Activated T-helper 1 cell treated with anti-CD3 and anti-CD28 coated beads, Interleukin-12 subunit alpha, Interleukin-12 subunit beta, Interleukin-2, Interleukin-4 antibody, amounts not matched to agents 30 ng/mL and 10 ng/mL and 1 ng/mL, durations not matched to agents 14 hours and 24 hours and 36 hours (primary cell): ENCODE measurements at places on chromosomes 2 and 18. TPM values are rescaled to one million over a fixed set of nuclear protein-coding genes. Genes with fewer than 3 reads are reported as not detected.

GRCh38 chr18:57581301-57581934 lies 5.1 kb downstream of the FECH start:
- H3K4me1 ChIP-seq = peaks cover 36% of the 10 kb centered on the region
- no peak overlapping the region for H3K4me3 ChIP-seq
- no peak overlapping the region for H3K27ac ChIP-seq

DNA sequence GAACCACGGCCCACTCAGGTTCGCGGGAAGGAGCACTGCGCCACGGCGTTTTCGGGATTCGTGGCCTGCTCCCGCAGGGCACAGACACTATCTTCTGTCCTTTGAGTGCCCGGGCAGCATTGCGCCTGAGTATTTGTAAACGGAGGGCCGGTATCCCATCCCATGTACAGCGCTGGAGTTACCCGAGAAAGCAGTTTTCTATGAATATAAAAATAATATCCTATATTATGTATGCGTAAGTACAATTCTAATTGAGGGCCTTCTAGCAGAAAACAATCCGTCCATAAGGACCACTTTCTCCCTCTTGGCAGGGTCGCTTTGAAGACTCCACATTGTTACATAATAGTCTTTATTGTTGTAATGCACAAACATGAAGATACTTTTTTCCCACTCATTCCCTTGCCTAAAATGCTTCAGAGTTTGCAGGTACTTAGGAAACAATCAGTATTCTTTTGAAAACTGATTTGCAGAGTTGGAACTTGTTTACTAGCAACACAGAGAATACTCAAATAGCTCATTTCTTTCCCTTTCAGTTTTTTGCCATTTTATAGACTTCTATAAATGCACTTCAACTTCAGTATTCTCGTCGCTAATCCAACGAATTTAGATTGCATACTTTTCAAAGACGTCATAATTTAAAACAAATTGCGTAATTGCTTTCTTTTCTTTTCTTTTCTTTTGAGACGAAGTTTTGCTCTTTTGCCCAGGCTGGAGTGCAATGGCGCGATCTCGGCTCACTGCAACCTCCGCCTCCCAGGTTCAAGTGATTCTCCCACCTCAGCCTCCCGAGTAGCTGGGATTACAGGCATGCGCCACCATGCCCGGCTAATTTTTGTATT lies 1.0 kb upstream of the REV1 start:
- DNase-seq = no peak
- peak overlapping the region; percentile 94 for H3K27ac ChIP-seq
- H3K4me1 ChIP-seq = peaks cover 28% of the 10 kb centered on the region
- peak overlapping the region; percentile 94 for H3K4me3 ChIP-seq

DNA sequence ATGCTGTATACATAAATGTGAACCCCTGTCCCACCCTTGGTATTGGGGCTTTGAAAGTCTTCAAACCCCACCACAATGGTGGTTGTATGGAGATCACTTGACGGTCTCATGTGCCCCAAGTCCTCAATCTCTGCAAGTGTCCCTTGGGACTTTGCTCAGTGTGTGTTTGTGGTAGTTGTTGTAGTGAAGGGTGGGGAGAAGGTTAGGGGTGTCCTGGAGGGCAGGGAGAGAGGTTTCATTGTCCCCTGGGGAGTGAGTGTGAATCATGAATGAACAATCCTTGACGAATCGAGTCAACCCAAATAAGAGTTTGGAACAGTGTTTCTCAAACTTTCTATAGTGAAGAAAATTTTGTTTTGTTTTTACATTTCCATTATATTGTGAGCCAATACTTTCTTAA lies 28.1 kb downstream of the COL4A3 start:
- no peaks in the 10 kb centered on the region for H3K36me3 ChIP-seq
- DNase-seq = no peak
- peaks cover 11% of the 10 kb centered on the region for H3K27me3 ChIP-seq
- H3K4me1 ChIP-seq = no peaks in the 10 kb centered on the region
- H3K4me3 ChIP-seq = no peak overlapping the region
- no peak overlapping the region for H3K27ac ChIP-seq

GRCh38 chr2:96213379-96213778 lies 4.8 kb upstream of the STARD7 start:
- DNase-seq = no peak
- H3K4me3 ChIP-seq = no peak overlapping the region
- no peaks in the 10 kb centered on the region for H3K27me3 ChIP-seq
- H3K36me3 ChIP-seq = peaks cover 3% of the 10 kb centered on the region
- H3K27ac ChIP-seq = no peak overlapping the region

GRCh38 chr2:197164141-197164754 lies 146.3 kb downstream of the ANKRD44 start:
- H3K4me3 ChIP-seq = no peak overlapping the region
- H3K27ac ChIP-seq = no peak overlapping the region
- no peak for DNase-seq
- no peaks in the 10 kb centered on the region for H3K27me3 ChIP-seq

GRCh38 chr2:118013221-118013723 lies 598 bp downstream of the CCDC93 start:
- H3K27ac ChIP-seq = peak overlapping the region; percentile 75
- H3K27me3 ChIP-seq = no peaks in the 10 kb centered on the region
- H3K4me1 ChIP-seq = peaks cover 42% of the 10 kb centered on the region
- H3K36me3 ChIP-seq = peaks cover 5% of the 10 kb centered on the region

DNA sequence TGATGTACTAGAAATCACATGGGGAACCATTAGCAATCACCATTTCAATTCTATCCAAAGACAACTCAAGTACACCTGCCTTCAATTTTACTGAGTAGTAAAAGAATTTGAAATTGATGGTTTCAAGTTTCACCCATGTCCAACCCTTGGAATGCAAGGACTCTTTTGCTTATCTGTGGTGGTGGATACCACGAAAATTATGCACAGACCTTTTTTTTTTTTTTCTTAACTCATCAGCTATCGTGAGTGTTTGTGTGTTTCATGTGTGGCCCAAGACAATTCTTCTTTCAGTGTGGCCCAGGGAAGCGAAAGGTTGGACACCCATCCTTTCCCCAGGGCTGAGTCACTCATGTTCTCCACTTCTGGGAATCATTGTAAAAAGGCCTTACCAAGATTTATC lies 23.1 kb downstream of the ID2 start:
- H3K4me3 ChIP-seq = no peak overlapping the region
- H3K27ac ChIP-seq = no peak overlapping the region
- no peaks in the 10 kb centered on the region for H3K4me1 ChIP-seq
- no peaks in the 10 kb centered on the region for H3K36me3 ChIP-seq

- peaks cover 15% of the 10 kb centered on the region for H3K27me3 ChIP-seq
- H3K4me1 ChIP-seq = peaks cover 10% of the 10 kb centered on the region
- no peak overlapping the region for H3K4me3 ChIP-seq
- H3K27ac ChIP-seq = no peak overlapping the region
- H3K36me3 ChIP-seq = peaks cover 4% of the 10 kb centered on the region
These were observed 46.5 kb downstream of the PLEK start for GRCh38 chr2:68411397-68412126.

DNA sequence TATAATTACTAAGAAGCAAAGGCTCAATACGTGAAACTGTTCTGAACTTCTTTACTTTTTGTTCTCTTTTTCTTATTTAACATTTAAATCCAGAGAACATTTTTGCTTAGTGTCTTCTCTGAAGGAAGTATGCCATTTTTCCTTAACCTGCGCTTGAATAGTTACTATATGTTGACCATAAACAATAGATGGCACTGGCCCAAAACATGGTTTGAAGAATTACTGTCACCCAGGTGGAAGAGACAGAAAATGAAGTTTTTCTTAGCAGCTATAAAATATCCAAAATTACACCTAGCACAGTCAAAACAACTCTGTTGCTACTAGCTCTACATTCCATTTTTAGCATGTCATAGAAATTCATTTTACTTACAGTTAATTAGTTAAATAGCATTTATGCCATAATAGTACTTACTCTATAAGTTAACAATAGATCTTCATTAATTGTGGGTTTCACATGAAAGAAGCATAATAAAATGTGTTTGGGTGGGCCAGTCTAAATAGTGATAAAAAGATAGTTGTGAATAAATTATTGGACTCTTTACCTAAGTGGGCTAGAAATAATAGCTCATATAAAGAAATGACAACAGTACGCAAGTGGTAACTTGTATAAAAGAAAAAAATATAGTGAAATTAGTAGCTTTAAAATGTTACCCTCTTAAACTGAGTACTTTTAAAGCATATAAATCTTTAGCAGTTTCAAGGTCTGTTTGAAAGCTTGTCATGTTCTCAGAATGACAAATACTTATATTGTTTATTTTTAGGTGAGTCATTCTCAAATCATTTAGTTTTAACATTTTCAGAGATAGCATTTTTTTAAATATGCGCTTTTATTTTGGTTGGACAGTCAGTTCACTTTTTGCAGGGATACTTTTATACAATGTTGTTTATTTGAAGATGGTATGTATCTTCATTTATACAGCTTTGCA lies 3.7 kb downstream of the ETAA1 start:
- H3K27ac ChIP-seq = no peak overlapping the region
- peaks cover 26% of the 10 kb centered on the region for H3K4me1 ChIP-seq
- H3K4me3 ChIP-seq = no peak overlapping the region

DNA sequence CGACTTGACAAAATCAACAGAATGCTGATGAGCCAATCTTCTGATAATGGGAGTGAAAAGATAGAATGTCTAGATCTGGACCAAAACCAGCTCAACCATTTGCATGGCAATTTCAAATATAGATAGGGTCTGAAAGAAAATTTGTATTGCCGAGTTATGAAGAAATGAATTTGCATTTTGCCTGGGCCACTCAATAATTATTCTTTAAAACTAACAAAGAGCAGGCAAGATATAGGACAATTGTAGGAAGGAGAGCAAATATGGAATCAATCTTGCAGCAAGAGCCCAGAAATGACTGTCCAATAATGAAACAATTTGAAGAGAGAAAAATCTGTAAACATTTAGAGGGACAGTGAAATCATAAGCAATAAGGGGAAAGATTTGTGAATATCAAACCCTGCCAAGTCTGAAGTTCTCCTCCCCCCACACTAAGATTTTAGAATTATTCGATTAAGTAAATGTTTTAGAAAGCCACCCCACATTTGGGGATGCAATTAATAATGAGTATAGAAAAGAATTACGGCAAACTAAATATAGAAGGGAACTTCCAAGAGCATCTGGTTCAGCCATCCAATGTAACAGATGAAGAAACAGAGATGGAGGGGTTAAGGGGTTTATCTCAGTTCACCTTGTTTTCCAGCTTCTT lies 377.4 kb downstream of the SETBP1 start:
- H3K4me3 ChIP-seq = no peak overlapping the region
- H3K27ac ChIP-seq = no peak overlapping the region
- peaks cover 5% of the 10 kb centered on the region for H3K27me3 ChIP-seq
- no peak for DNase-seq

GRCh38 chr2:178296394-178297090 lies 102.2 kb downstream of the OSBPL6 start:
- peaks cover 8% of the 10 kb centered on the region for H3K27me3 ChIP-seq
- no peaks in the 10 kb centered on the region for H3K36me3 ChIP-seq
- no peak overlapping the region for H3K27ac ChIP-seq

- H3K27me3 ChIP-seq = peaks cover 15% of the 10 kb centered on the region
- H3K4me3 ChIP-seq = no peak overlapping the region
- no peak overlapping the region for H3K27ac ChIP-seq
- no peaks in the 10 kb centered on the region for H3K36me3 ChIP-seq
- peak; percentile 9 for DNase-seq
These were observed 5.8 kb downstream of the SLC14A2 start for GRCh38 chr18:45621061-45621511.

DNA sequence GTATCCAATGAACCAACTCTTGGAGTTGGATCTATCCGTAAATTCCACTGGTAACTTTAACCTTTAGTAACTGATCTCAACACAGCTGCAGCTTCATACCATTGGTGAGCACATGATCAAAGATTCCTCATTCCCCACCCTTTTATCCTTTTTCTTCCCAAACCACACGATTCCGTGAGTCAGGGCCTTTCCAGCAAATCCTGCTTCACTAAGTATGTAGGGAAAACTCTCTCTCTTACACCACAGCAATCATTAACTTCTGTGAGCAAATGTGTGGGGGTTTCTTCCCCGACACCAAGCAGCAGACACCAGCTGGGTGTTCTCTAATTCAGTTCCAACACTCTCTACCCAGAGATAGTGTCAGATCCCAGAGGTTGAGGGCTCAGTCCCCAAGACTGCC lies 23.5 kb downstream of the ELP2 start:
- DNase-seq = no peak
- H3K27ac ChIP-seq = no peak overlapping the region
- H3K4me1 ChIP-seq = peaks cover 31% of the 10 kb centered on the region
- peaks cover 52% of the 10 kb centered on the region for H3K36me3 ChIP-seq
- no peak overlapping the region for H3K4me3 ChIP-seq

DNA sequence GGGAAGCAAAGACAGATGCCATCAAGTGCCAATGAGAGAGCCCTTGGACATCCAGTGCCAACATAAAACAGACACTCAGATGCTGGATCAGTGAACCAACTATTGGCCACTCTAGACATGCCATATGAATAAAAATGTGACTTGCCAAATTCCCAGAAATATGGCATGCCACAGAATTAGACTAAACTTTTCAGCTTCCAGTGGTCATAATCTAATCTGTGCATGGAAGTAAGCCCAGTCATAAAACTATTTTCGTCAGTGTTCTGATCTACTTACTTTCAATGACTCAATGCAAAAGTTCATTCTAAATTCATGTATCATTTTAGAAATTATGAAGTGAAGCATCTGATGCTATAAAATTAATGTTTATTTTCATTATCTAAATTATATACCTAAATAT lies 1506.2 kb upstream of the NXPH2 start:
- H3K4me3 ChIP-seq = no peak overlapping the region
- DNase-seq = no peak
- no peak overlapping the region for H3K27ac ChIP-seq
- no peaks in the 10 kb centered on the region for H3K4me1 ChIP-seq
- no peaks in the 10 kb centered on the region for H3K27me3 ChIP-seq

DNA sequence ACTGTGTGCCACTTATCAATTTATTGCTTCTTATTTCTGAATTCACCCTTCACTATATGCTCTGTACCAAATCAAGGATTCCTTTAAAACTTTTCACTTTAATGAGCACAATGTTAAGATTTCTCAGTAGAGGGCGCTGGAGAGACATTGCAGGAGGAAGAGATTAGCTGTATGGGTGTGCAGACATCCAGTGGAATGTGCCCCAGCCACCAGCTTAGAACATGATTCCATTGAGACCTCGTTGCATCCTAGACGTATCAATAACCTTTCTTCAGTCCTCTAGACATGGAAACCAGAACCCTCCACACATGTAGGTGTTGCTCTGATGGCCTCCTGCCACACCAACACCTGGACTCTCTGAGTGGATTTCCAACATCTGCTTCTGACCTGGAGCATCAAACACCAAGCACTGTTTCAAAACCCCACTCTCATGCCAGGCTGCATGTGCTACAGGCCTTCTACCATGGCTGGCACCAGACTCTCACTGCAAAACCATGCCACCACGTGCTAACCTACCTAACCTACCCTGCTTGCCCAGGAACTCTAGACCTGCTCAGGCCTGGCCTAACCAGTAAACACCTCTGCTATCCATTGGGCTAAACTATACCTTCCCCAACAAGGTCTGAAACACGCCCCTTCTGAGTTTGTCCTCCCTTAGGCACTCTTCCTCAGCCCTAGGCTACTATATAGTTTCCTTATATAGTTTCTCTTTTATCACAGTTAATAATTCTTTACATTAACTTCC lies 633.2 kb upstream of the PKDCC start:
- H3K27me3 ChIP-seq = no peaks in the 10 kb centered on the region
- H3K4me3 ChIP-seq = no peak overlapping the region
- no peaks in the 10 kb centered on the region for H3K36me3 ChIP-seq
- H3K4me1 ChIP-seq = no peaks in the 10 kb centered on the region

GRCh38 chr2:22957446-22957845 lies 427.5 kb upstream of the KLHL29 start:
- no peaks in the 10 kb centered on the region for H3K36me3 ChIP-seq
- no peak overlapping the region for H3K4me3 ChIP-seq
- no peak overlapping the region for H3K27ac ChIP-seq
- no peaks in the 10 kb centered on the region for H3K4me1 ChIP-seq

Gene POTEJ
- not detected in 2 replicates for total RNA-seq

Gene UGT1A3
- total RNA-seq = not detected in 2 replicates

Gene PARD3B
- total RNA-seq = 0.10 and 0.26 TPM in 2 replicates

Gene RGPD4
- total RNA-seq = 0.18 TPM in 1 of 2 replicates, not detected in the other

Gene ANTXR1
- not detected in 2 replicates for total RNA-seq

Gene KCNJ3
- not detected in 2 replicates for total RNA-seq

Gene DUSP2
- total RNA-seq = 494 and 500 TPM in 2 replicates

Gene POTEI
- total RNA-seq = not detected in 2 replicates
